ENCODE measurements at places on chromosomes 13 and 19. TPM values are rescaled to one million over a fixed set of nuclear protein-coding genes. Genes with fewer than 3 reads are reported as not detected.
A peak's percentile ranks its signal among the peaks of the same experiment; 100 is the strongest.

DNA sequence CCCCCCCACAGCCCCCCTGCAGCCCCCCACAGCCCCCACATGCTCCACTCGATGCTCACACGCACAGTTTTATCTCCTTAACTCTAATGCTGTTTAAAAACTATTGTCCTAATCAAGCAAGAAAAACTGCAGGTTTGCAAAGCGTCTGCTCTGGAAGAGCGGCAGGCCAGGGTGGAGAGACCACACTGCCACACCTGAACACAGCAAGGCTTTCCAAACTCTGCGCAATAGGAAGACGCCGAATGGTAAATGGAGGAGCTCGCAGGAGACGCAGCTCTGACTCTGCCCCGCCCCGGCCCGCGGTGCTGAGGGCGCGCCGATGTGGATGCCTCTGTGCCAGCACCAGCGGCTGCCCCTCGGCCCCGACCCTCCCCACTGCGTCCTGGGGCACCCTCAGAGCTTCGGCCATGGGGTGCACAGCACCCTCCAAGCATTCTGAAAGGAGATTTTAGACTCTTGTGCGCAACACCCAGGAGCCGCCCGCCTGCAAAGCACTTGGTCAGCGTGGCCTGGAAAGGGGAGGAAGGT, 32.4 kb downstream of the RASA3 start:
- DNase-seq, result no peak

The SCN1B gene
- total RNA-seq, result 12.0 TPM

DNA sequence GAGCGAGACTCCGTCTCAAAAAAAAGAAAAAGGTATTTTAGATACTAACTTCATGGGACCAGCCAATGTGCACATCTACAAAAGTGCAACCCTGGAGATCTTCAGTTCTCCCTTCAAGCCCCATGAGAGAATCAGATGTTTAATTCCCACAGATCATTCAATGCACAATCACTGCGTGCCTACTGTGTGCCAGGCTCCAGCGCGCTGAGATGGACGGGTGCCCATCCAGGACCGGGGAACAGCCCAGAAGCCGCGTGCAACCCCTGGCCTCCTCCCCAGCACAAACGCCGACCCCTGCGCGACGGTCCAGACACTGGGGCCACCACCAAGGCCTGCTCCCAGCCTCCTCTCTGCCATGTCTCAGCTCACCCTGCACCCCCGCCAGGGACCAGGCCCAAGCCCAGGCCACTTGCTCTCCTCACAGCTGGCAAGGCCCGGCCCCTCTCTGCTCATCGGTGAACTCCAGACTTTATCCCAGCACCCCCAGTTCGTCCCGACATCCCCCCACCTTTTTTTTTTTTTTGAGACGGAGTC, 5.3 kb downstream of the BTBD2 start:
- DNase-seq, result no peak

DNA sequence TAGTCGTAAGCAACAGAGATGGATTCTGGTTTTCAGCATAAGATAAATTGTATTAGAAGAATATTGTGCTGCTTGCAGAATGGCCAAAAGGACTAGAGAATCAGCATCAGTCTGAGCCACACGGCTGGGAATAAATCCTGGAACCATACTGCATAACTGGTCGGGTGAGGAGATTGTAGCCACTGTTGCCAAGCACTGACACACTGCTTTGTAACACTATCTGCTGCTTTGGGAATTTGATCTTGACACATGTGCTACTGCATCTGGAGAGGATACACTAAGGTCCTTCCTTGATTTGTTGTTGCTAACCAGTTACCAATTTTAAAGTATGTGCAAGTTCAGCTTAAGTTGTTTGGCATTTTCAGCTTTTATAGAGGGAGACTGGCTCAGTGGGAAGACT, 1.9 kb downstream of the HNRNPA1L2 start:
- DNase-seq, result no peak

GRCh38 chr19:22945560-22945959, 57.4 kb downstream of the ZNF728 start:
- DNase-seq, result no peak

GRCh38 chr13:42707586-42707985, 73.8 kb upstream of the FAM216B start:
- no peak for DNase-seq

The SUGP1 gene
- total RNA-seq, result 134 TPM

The C1QTNF9B gene
- not detected for total RNA-seq

- no peak for DNase-seq
Observed at GRCh38 chr13:20350819-20351218, 118.7 kb upstream of the GJB6 start.

DNA sequence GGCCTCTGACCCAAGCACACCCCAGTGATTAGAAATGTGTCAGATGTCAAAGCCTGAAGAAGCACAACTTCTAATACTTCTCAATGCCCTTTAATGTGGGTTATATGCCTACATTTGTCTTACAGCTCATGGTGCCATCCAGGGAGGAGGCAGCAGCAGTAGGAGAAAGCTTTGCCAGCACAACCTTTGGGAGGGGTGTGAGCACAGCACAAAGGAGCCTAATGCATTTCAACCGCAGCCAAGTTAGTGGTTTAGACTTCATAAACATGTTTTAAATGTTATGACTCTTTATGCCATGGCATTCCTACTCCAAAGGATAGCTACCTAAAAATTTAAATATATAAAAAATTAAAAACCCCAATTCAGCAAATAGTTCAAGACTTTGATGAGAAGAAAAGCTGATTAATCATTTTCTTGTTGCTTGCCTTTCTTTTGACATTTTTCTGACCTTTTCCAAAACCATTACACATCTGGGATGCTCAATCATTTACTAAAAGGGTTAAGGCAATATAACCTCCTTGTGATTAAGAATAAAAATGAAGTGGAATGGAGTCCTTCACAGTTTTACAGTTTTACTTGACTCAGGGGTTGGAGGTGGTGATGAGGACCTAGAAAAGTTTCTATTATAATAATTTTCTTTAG, 142.7 kb downstream of the DLEU7 start:
- no peak for DNase-seq

DNA sequence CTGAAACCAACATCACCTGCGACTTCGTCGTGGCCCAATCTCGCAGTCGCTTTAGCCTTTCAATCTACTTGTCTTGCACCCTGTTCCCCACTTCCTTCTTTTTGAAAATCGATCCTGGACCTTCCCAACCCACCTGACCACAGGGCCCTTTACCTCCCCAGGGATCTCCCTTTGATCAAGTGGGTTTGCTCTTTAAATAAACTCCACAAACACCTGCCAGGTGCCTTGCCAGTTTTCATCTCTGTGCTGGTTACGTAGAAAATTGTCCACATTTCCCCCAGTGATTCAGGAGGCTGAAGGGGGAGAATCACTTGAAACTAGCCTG, 14.5 kb upstream of the RAB20 start:
- no peak for DNase-seq

The KLK12 gene
- total RNA-seq, result 0.66 TPM

- DNase-seq, result no peak
Observed at GRCh38 chr13:108084840-108085239, 130.5 kb downstream of the LIG4 start.

GRCh38 chr13:32125221-32125689, 93.7 kb downstream of the FRY start:
- no peak for DNase-seq

The PRRG2 gene
- total RNA-seq, result 0.29 TPM

The AP2S1 gene
- total RNA-seq, result 95.4 TPM

DNA sequence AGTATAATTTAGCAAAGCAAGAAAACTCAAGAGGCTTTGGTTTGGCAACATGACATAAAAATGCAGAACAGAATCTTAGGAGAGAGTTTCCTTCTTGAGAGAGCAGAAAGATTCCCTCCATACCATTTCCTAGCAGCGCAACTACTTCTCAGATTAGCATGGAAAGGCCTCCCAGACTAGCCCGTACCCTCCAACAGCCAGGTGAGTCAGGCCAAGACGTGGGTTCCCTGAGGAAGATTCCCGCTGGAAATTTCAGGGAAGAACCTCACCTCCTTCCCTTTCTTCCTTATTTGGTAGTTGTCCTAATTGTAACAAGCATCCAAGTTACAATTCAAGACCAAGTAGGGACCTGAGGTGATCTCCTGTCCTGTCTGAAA, 12.3 kb downstream of the COL4A2 start:
- no peak for DNase-seq

DNA sequence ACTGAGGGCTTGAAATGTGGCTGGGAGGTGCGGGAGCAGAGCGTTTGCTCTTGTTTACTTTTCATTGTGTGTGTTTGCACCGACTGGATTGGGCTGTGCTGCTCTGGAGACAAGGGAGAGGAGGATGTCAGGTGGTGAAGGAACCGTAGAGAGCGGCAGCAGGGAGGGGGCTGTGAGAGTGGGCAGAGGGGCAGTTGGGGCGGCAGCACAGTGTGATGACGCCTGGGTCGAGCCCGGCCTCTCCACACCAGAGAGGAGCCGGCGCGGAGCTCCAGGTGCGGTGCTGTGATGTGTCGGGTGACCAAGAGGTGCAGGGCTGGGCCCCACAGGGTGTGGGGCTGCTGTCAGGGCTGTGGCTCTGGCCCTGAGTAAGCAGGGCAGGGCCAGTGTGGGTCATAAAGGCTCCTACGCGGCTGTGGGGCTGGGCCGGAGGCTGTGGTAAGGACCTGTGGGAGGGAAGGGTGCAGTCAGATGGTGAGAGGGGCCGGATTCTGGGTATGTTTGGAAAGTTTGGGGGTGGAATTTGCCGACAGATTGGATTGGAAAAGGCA, 10.5 kb downstream of the NAXD start:
- DNase-seq, result no peak

DNA sequence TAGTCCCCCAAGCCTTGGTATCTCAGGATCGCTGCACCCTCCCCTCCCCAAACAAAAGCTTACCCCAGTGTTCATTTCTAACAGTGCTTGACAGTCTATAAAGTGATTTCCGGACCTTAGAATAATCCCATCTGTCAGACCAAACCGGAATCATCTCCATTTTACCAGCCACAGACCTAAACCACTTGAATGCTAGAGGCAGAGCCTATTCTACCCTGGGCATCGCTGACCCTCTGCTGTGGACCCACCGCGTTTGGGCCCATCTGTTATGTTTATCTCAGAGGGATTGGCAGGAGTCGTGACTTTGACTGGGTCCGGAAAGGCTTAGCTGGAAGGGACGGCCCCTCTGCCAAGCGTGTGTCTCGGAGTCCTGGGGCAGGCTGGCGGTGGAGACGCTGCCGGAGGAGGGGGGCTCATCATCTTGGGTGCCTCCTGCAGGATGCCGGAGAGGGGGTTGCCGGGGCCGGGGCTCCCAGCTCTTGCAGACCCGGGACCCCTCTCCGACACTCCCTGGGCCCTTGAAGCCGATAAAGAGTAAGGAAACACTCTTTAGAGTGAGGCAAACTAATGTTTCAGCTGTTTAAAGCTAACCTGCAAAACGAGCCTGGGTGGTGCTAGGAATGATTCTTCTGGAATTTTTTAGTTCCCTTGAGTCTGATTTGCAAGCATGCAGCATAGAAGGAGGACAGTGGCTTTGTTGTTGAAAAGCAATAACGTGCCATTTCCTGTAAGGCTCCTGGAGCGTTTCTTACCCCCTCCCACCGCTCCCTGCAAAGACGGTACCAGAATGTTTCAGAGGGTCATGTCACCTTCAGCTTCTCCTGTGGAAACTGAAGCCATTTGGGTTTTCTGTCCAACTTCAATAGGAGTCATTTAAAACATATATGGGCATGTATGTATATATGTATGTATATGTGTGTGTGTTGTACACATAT, 1.3 kb downstream of the SLC25A42 start:
- peak; percentile 34 for DNase-seq

The NLRP11 gene
- total RNA-seq, result 0.34 TPM

The VSTM1 gene
- not detected for total RNA-seq

- DNase-seq, result peak; percentile 67
Observed at GRCh38 chr19:50496189-50497021, 14.6 kb downstream of the JOSD2 start.

DNA sequence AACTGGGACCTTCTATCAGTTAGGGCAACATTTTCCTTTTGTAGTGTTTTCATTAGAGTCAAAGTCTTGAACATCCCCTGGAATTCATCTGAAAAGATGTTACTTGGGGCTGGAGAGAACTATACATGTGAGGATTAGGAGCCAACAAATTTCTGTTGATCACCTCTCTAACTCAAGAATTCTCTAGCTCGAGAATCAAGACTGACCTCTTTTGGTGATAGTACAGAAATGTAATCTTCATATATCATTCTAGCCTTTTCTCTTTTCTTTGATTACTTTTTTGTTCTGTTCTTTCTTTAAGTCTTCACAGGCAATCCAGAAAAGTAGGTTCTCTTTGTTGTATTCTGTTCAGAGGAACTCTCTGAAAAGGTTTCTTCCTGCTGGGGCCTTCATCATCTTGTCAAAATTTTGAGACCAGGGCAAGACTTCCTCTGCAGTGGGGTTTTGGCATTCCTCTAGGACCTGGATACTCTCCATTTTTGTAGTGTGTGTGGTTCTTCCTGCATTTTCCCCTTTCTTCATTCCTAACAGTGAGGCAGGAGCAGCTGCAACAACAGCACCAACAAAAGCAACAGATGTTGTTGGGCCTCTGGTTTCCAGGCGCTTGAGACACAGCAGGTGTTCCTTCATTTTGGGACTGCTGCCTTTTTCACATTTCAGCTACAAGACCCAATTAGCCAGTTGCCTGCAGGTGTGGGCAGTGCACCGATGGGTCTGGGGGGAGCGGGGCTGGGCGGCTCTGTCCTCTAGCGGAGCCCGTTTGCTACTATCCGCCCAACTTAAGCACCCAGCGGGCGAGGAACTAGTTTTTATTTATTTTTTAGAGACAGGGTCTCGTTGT, 26.2 kb downstream of the ELF1 start:
- DNase-seq, result no peak

DNA sequence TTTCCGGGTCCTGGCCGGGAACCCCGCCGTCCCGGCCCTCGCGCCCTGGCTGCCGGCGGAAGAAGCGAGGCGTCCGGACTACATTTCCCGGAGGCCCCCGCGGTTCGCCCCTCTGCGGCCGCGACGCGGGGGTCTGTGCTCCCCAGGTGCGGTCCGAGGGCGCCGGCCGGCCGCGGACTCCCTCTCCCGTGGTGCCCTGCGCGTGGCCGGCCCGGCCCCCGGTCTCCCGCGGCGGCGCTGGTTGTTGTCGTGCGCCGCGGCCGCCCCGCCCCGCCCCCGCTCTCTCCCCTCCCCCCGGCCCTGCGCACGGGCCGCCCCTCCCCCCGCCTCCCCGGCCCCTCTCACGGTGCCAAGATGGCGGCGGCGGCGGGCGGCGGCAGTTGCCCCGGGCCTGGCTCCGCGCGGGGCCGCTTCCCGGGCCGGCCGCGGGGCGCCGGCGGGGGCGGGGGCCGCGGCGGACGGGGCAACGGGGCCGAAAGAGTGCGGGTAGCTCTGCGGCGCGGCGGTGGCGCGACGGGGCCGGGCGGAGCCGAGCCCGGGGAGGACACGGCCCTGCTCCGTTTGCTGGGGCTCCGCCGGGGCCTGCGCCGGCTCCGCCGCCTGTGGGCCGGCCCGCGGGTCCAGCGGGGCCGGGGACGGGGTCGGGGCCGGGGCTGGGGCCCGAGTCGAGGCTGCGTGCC, at the start of gene KMT2B:
TSS of gene KMT2B (plus strand) at position 339 of the 680 bp plus-strand sequence. CDS start at position 355, 16 bp downstream.
- DNase-seq, result peak; percentile 96

GRCh38 chr19:35116072-35116801, 614 bp downstream of the FXYD3 start:
- DNase-seq, result no peak

The FSD1 gene
- 156 TPM for total RNA-seq

The WDR87 gene
- total RNA-seq, result not detected

GRCh38 chr13:81383444-81383843, 1042.5 kb upstream of the SPRY2 start:
- DNase-seq, result no peak

The LRRC63 gene
- not detected for total RNA-seq

The CERS1 gene
- 15.3 TPM for total RNA-seq

- no peak for DNase-seq
Observed at GRCh38 chr13:84605927-84606326, 723.7 kb upstream of the SLITRK1 start.

All from glutamatergic neuron (in vitro differentiated cells).